ENCODE measurements at places on chromosomes 11 and 22. TPM values are rescaled to one million over a fixed set of nuclear protein-coding genes. Genes with fewer than 3 reads are reported as not detected.
A peak's percentile ranks its signal among the peaks of the same experiment; 100 is the strongest.

TIGD3 gene
- total RNA-seq: 0.44 TPM

GRCh38 chr11:46361283-46362155 is 14.3 kb downstream of the DGKZ start:
- H3K4me1 ChIP-seq: peaks cover 85% of the 10 kb centered on the region
- H3K27me3 ChIP-seq: no peaks in the 10 kb centered on the region
- H3K4me3 ChIP-seq: peak overlapping the region; percentile 67
- peak overlapping the region; percentile 94 for H3K27ac ChIP-seq
- peak; percentile 75 for DNase-seq

- no peak for DNase-seq
- H3K4me3 ChIP-seq: no peak overlapping the region
- H3K4me1 ChIP-seq: peaks cover 10% of the 10 kb centered on the region
- peaks cover 78% of the 10 kb centered on the region for H3K27me3 ChIP-seq
Measured at GRCh38 chr11:113979431-113979830, 4.5 kb downstream of the HTR3A start.

GRCh38 chr11:86046116-86046515 is 22.8 kb downstream of the PICALM start:
- DNase-seq: no peak
- no peak overlapping the region for H3K4me3 ChIP-seq
- H3K27ac ChIP-seq: no peak overlapping the region
- no peaks in the 10 kb centered on the region for H3K27me3 ChIP-seq

- H3K4me3 ChIP-seq: no peak overlapping the region
- H3K4me1 ChIP-seq: peaks cover 54% of the 10 kb centered on the region
- H3K27me3 ChIP-seq: peaks cover 5% of the 10 kb centered on the region
- no peak for DNase-seq
- no peaks in the 10 kb centered on the region for H3K36me3 ChIP-seq
- no peak overlapping the region for H3K27ac ChIP-seq
Measured at GRCh38 chr11:61569018-61569417, 11.9 kb downstream of the SYT7 start.

REXO2 gene
- 182 TPM for total RNA-seq

LIF gene
- total RNA-seq: 0.16 TPM

ARHGEF17 gene
- total RNA-seq: 53.1 TPM

- no peak for DNase-seq
- H3K27ac ChIP-seq: no peak overlapping the region
- peaks cover 18% of the 10 kb centered on the region for H3K27me3 ChIP-seq
- H3K36me3 ChIP-seq: no peaks in the 10 kb centered on the region
Measured at GRCh38 chr11:113542420-113542819, 67.2 kb upstream of the DRD2 start.

DNA sequence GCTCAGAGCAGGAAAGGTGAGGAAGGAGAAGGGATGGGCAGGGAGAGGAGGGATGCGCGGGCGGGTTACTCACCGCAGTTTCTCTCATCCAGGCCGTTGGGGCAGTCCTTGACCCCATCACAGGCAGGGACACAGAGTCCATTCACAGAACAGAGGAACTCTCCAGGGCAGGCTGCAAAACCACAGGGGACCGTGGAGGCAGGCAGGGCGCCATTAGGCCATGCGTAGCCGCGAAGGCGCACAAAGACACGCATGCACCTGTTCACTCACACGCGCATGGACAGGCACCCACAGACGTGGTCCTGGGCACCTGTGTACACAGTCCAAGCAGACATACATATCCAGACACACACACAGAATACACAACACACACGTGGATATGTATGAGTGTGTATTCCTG is 23.0 kb downstream of the KCTD17 start:
- no peak overlapping the region for H3K27ac ChIP-seq
- H3K4me1 ChIP-seq: no peaks in the 10 kb centered on the region
- H3K4me3 ChIP-seq: no peak overlapping the region
- H3K36me3 ChIP-seq: no peaks in the 10 kb centered on the region
- DNase-seq: no peak

DNA sequence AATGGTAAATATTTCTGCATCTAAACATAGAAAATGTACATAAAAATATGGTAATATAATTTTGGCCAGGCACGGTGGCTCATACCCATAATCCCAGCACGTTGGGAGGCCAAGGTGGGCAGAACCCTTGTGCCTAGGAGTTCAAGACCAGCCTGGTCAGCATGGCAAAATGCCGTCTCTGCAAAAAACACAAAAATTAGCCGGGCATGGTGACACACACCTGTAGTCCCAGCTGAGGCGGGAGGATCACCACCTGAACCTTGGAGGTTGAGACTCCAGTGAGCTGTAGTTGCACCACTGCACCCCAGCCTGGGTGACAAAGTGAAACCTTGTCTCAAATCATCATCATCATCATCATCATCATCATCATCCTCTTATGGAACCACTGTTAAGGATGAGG is 230.6 kb upstream of the NCAM1 start:
- H3K27me3 ChIP-seq: peaks cover 8% of the 10 kb centered on the region
- no peaks in the 10 kb centered on the region for H3K36me3 ChIP-seq
- no peak for DNase-seq
- no peak overlapping the region for H3K27ac ChIP-seq

DNA sequence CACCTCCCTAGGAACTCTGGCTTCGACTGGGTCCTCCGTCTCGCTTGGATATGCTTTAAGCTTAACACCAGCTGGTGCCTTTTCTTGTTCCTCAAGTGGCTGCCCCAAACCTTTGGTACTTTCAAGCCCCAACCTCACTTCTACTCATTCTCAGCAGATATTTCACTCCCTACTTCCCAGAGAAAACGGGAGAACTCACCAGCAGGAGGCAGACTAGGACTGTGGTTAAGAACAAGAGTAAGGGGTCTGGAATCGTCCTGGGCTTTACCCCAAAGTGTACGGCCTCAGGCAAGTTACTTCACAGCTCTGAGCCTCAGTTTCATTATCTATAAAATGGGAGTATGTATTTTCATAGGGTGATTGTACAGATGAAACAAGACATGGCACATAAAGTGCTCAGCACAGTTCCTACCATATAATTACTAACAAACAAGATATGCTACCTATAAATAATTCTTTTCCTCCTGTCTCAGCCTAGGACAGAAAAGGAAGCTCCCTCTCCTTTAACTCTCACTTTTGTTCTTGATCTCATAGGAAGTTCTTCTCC is 37.8 kb downstream of the PAMR1 start:
- H3K27me3 ChIP-seq: peaks cover 73% of the 10 kb centered on the region
- no peak overlapping the region for H3K4me3 ChIP-seq
- no peak for DNase-seq
- H3K36me3 ChIP-seq: no peaks in the 10 kb centered on the region
- peak overlapping the region; percentile 33 for H3K27ac ChIP-seq

DNA sequence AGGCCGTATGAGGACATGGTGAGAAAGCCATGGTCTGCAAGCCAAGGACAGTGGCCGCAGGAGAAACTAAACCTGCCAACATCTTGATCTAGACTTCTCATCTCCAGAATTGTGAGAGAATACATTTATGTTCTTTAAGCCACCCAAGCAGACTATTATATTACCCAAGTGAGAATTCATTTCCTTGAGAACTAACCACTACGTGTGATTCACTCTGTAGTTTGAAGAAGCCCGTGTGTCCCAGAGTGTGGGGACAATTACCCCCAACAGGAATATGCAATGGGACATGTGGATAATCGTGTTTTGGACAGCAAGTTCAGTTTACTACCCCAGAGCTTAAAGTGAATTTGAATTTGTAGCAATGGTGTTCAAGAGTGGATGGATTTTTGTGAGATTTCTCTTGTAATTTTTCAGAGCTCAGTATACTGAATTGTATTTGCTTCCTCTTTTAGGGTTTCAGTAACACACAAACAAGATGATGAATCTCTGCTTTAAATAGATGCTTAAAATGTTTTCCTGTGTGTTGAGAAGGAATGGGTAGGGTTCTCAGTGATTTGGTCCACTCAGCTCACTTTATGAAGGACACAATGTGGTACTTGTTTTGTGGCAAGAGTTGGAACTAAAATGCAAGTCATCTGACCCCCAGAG is 100.0 kb upstream of the ARHGAP20 start:
- no peak overlapping the region for H3K4me3 ChIP-seq
- no peaks in the 10 kb centered on the region for H3K27me3 ChIP-seq
- no peak for DNase-seq
- H3K36me3 ChIP-seq: no peaks in the 10 kb centered on the region
- no peak overlapping the region for H3K27ac ChIP-seq

GRCh38 chr11:29957431-29957830 is 59.4 kb downstream of the KCNA4 start:
- no peaks in the 10 kb centered on the region for H3K27me3 ChIP-seq
- no peaks in the 10 kb centered on the region for H3K4me1 ChIP-seq
- no peaks in the 10 kb centered on the region for H3K36me3 ChIP-seq
- H3K4me3 ChIP-seq: no peak overlapping the region
- no peak overlapping the region for H3K27ac ChIP-seq

DNA sequence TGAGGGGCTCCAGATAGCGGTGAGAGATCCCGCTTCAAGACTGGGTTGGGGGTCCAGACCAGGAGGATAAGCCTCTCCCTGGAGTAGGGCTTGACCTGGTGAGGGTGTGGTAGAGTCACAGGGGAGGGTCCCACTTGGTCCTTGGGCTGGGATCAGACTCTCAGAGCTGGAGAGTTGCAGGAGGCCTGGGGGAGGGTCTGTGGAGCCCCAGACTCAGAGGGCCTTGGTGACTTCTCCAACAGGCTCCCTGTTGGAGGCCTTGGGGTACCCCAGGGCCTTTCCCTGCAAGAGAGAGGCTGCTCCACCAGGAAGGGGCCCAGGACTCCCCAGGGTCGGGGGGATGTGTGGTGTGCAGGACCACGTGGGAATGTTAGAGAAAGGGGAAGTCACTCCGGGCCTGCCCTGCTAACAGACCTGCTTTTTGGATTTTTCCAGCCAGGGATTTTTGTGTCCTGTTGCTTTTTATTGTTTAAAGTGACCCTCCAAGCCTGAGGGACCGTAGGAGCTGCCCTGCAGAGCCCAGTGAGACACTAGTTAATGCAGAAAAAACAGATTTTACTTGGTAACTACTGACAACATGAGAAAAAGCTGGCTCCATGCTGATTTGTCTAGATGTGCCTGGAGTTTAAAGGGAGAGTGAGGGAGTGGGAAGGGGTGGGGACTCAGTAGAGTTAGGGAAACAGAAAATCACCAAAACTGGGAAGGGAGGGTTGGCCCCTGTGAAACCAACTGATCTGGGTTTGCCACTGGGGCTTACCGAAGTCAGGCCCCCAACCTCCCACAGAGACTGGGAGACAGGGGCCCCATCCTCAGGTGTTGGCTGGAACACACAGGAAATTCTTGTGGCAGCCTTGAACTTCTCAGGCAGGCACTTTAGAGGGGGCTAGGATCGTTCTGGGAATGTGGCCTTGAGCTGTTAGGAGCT is 801 bp upstream of the TXNRD2 start:
- H3K27ac ChIP-seq: peak overlapping the region; percentile 95
- peaks cover 4% of the 10 kb centered on the region for H3K36me3 ChIP-seq
- no peak for DNase-seq
- H3K27me3 ChIP-seq: no peaks in the 10 kb centered on the region
- peak overlapping the region; percentile 89 for H3K4me3 ChIP-seq

NCF4 gene
- total RNA-seq: 5.5 TPM

DNA sequence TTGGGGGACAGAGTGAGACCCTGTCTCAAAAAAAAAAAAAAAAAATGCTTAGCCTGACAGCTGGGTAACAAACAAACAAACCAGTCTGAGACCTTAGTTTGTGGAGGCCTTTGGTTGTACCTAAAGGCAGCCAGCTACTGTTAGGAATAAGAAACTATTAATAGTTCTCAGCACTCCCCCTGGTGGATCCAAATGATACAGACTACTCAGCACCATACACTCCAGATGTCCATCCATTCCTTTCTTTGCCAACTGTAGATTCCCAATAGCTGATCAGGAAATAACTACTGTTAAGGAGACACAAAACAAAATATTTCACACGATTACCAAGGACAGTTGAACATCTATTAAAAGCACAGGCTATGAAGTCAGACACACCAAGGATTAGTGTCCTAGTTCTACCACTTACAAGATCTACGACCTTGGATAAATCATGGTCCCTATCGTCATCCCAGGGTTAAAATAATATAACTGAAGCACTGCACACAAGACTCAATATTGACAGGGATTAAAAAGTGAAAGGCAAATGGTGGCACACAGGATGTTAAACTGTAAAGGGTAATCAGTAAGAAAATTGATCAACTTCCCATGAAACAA is 17.2 kb downstream of the CLDN25 start:
- no peaks in the 10 kb centered on the region for H3K27me3 ChIP-seq
- no peak for DNase-seq
- H3K4me1 ChIP-seq: no peaks in the 10 kb centered on the region
- H3K4me3 ChIP-seq: no peak overlapping the region
- no peak overlapping the region for H3K27ac ChIP-seq
- H3K36me3 ChIP-seq: peaks cover 40% of the 10 kb centered on the region

DNA sequence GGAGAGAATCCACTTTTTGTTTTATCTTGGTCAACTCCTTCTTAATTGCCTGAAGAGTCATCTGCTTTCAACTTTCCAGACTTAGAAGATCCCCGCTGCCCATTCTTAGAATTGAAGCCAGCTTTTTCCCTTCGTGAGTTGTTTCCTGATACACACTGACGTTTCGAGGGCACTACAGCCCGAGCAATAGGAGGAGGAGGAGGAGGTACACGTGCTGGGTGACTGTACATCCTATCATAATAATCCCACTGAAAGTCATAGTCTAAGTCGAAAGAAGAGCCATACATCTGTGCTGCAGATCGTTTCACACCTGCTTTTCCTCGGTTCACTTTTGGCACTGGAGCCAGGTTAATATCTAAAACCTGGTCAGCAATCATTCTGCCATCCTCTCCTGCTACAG is 606.1 kb downstream of the DLG2 start:
- no peak overlapping the region for H3K4me3 ChIP-seq
- H3K4me1 ChIP-seq: peaks cover 11% of the 10 kb centered on the region
- H3K27me3 ChIP-seq: no peaks in the 10 kb centered on the region
- no peaks in the 10 kb centered on the region for H3K36me3 ChIP-seq

- no peak overlapping the region for H3K4me3 ChIP-seq
- no peak for DNase-seq
- H3K4me1 ChIP-seq: no peaks in the 10 kb centered on the region
- no peak overlapping the region for H3K27ac ChIP-seq
Measured at GRCh38 chr11:111457731-111458368, 54.3 kb downstream of the BTG4 start.

MGAT3 gene
- 3.2 TPM for total RNA-seq

- no peak overlapping the region for H3K27ac ChIP-seq
- H3K4me1 ChIP-seq: no peaks in the 10 kb centered on the region
- no peak overlapping the region for H3K4me3 ChIP-seq
- H3K27me3 ChIP-seq: no peaks in the 10 kb centered on the region
Measured at GRCh38 chr11:62409831-62410230, 9.0 kb upstream of the SCGB1A1 start.

GRCh38 chr22:36149441-36149840 is 11.1 kb downstream of the APOL3 start:
- no peak for DNase-seq
- H3K4me1 ChIP-seq: peaks cover 89% of the 10 kb centered on the region
- H3K36me3 ChIP-seq: peaks cover 23% of the 10 kb centered on the region
- peak overlapping the region; percentile 96 for H3K27ac ChIP-seq
- no peaks in the 10 kb centered on the region for H3K27me3 ChIP-seq

DNA sequence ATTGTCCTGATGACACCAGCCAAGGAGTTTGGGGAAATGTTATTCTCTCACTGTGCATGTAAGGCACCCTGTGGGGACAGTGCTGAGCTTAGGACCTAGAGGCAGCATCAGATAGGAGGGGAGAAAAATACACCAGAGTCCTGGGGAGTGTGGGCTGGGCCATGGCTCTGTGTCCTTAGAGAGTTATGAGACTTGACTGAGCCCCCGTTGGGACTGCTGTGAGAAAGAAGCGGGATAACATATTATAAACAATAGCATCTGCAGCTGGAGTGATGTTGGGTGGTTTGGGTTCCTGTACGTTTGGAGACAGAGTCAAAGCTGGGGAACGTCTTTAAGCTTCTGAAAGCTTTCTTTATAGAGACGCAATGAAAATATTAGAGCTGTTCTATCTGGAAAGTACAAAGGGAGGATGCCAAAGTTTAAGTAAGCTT is 90.9 kb upstream of the CRTAM start:
- H3K27me3 ChIP-seq: peaks cover 4% of the 10 kb centered on the region
- no peak for DNase-seq
- no peaks in the 10 kb centered on the region for H3K36me3 ChIP-seq
- no peak overlapping the region for H3K27ac ChIP-seq

Measured in left ventricle myocardium inferior (tissue), 1 donor.